ENCODE measurements at places on chromosomes 6 and 20. TPM values are rescaled to one million over a fixed set of nuclear protein-coding genes. Genes with fewer than 3 reads are reported as not detected.

DNA sequence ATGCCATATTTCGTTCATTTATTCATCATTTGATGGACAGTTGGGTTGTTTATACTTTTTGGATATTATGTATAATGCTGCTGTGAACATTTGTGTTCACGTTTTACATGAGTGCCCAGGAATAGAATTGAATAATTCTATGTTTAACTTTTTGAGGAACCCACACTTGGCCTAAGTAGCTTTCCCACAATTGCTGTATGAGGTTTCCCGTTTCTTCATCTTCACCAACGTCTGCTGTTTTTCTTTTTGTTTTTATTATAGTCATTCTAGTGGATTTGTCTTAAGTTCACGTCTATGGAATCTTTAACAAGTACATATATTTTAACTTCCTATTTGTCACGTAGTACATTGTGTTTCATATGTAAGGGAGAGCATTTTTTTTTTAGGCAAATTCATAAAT, 110.3 kb downstream of the JARID2 start:
- DNase-seq: no peak
- H3K4me1 ChIP-seq: no peaks in the 10 kb centered on the region
- H3K27me3 ChIP-seq: no peaks in the 10 kb centered on the region
- H3K27ac ChIP-seq: no peak overlapping the region
- no peaks in the 10 kb centered on the region for H3K36me3 ChIP-seq

DNA sequence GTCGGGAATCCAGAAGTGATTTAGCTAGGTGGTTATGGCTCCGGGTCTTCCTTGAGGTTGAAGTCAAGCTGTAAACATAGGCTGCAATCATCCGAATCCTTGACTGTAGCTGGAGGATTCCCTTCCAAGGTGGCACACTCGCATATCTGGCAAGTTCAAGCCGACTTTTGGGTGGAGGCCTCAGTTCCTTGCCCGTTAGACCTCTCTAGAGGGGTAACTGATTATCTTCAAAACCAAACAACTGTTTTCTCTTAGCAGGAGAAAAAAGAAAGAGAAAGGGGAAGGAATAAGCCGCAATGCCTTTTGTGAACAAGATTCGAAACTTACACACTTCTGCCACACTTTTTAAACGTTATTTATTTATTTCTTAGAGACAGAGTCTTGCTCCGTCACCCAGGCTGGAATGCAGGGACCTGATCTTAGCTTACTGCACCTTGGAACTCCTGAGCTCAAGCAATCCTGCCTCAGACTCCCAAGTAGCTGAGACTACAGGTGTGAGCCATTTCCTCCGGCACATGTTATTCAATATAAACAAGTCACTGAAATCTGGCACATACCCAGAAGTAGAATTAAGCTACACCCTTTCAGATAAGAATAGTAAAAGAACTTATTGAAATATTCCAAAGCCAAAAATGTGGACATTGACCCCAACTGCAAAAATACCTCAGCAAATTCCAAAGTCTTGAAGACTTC, 76.3 kb downstream of the HFE start:
- H3K27me3 ChIP-seq: no peaks in the 10 kb centered on the region
- no peaks in the 10 kb centered on the region for H3K36me3 ChIP-seq
- no peak for DNase-seq
- no peaks in the 10 kb centered on the region for H3K4me1 ChIP-seq
- no peak overlapping the region for H3K4me3 ChIP-seq
- no peak overlapping the region for H3K27ac ChIP-seq

DNA sequence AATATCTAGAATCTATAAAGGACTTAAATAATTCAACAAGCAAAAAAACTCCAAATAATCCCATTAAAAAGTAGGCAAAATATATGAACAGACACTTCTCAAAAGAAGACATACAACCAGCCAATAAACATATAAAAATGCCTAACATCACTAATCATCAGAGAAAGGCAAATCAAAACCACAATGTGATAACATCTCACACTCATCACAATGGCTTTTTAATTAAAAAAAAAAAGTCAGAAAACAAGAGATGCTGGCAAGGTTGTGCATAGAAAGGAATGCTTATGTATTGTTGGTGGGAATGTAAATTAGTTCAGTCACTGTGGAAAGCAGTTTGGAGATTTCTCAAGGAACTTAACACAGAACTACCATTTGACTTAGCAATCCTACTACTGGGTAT, 979.6 kb upstream of the MAP3K7 start:
- no peaks in the 10 kb centered on the region for H3K4me1 ChIP-seq
- no peak overlapping the region for H3K4me3 ChIP-seq
- H3K27me3 ChIP-seq: no peaks in the 10 kb centered on the region

DNA sequence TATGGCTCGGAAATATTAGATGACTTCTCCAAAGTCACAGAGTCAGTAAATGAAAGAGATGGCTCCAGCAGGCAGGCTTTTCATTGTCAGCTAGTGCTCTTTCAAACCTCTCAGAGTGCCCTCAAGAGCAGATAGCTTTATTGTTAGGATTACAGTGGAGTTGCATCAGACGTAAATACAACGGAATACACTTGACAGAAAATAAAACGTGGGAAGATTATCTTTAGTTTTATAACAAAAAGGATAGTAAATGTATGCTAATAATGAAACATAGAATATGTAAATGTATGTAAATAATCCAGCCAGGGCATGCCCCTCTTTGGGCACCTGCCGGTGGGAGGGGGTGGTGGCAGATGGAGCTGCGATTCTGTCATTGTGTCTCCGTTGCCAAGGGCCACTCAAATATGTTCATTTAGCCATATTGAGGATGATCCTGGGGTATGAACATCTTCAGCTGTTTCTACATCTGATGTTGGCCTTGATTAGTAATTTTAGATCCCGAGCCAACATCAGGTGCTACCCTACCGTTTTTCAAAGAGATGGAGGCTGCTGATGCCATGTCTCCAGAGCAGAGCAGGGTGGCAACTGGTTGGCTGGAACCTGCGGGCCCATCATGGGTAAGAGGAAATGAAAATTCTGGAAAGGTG, 358.3 kb upstream of the SULF2 start:
- no peaks in the 10 kb centered on the region for H3K27me3 ChIP-seq
- DNase-seq: no peak
- no peaks in the 10 kb centered on the region for H3K36me3 ChIP-seq
- no peak overlapping the region for H3K4me3 ChIP-seq
- H3K4me1 ChIP-seq: no peaks in the 10 kb centered on the region

DNA sequence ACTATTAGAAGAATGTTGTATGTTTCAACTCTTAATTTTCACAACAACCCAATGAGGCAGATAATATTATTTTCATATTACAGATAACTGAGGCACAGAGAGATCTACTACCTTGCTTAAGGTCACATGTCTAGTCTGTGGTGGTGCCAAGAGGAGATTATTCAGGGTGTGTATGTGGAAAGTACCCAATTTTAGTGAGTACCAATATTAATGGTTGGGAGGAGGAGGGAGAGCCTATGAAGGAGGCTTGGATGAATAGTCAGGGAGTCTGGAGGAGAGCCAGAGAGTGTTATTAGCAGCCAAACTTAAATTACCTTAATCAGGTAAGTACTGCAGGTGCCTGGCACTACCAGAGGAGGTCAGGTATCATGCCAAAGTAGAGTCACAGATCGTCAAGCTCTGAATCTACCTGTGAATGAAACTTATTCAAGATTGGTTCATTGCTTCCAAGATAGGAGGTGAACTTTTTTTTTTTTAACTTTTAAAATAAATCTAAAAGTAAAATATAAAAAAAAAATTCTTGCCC, 10.9 kb upstream of the CALHM6 start:
- no peaks in the 10 kb centered on the region for H3K4me1 ChIP-seq
- no peak for DNase-seq

DNA sequence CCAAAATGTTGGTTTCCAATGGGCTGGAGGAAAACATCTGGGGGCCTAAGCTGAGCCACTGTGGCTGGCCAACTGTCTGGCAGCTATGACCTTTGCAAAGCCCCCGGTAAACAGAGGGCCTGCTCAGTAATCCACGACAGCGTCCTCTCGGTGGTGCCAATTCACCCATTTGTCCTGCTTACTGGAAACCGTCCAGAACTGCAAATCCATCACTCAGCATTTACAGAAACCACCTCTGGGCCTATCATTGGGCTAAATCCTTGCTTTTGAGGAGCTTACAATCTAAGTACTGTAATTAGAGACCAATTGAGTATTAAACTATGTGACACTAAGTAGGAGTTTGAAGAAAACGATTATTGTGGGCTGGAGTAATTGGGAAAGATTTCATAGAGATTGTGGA, 31.0 kb downstream of the ADAT2 start:
- no peaks in the 10 kb centered on the region for H3K27me3 ChIP-seq
- H3K4me3 ChIP-seq: no peak overlapping the region
- no peaks in the 10 kb centered on the region for H3K4me1 ChIP-seq
- DNase-seq: no peak

DNA sequence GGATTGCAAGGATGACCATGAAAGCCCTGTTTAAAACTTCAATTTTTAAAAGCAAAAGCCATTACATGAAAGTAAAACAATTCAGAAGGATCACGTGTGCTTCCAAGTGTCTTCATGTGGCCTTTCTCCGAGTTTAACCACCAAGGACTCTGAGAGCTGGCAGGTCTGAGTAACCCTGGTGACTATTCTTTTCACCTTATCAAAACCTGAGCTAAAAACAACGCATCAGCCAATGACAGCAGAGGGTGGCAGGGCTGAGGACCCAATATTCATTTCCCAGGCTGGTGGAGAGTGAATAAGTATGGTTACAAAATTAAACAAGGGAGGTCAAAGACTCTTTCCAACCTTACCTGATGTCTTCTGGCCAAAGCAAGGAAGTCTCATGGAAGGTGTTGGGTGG, 46.7 kb downstream of the DNAAF9 start:
- no peak overlapping the region for H3K27ac ChIP-seq
- no peak overlapping the region for H3K4me3 ChIP-seq
- no peak for DNase-seq
- H3K4me1 ChIP-seq: no peaks in the 10 kb centered on the region

GRCh38 chr6:123117145-123117908, 121.3 kb downstream of the CLVS2 start:
- H3K4me1 ChIP-seq: no peaks in the 10 kb centered on the region
- H3K36me3 ChIP-seq: no peaks in the 10 kb centered on the region
- DNase-seq: no peak
- no peak overlapping the region for H3K27ac ChIP-seq

DNA sequence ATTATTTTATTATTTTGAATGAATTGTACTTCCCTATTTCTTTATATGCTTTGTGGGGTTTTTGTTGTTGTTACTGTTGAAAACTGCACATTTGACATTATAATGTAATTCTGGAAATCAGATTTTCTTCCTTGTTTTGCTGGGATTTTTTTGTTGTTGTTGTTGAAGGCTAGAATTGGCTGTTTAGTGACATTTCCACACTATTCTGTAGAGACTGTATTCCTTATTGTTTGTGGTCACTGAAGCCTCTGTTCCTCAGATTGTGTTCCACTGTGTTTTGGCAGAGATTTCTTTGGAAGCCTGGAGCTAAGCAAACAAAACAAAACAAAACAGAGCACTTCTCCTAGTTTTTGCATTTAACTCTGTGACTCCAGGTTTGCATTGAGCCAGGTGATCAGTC, 52.9 kb downstream of the CDYL start:
- no peaks in the 10 kb centered on the region for H3K27me3 ChIP-seq
- no peaks in the 10 kb centered on the region for H3K4me1 ChIP-seq
- DNase-seq: no peak
- no peak overlapping the region for H3K4me3 ChIP-seq

- H3K27me3 ChIP-seq: no peaks in the 10 kb centered on the region
- H3K27ac ChIP-seq: no peak overlapping the region
- H3K4me1 ChIP-seq: peaks cover 1% of the 10 kb centered on the region
- no peak overlapping the region for H3K4me3 ChIP-seq
These were observed 85.0 kb upstream of the LOC128125822 start for GRCh38 chr6:63487103-63487813.

- no peaks in the 10 kb centered on the region for H3K4me1 ChIP-seq
- H3K36me3 ChIP-seq: no peaks in the 10 kb centered on the region
- no peak overlapping the region for H3K27ac ChIP-seq
- no peak overlapping the region for H3K4me3 ChIP-seq
- H3K27me3 ChIP-seq: no peaks in the 10 kb centered on the region
These were observed 159.8 kb downstream of the PREX1 start for GRCh38 chr20:48667889-48668413.

DNA sequence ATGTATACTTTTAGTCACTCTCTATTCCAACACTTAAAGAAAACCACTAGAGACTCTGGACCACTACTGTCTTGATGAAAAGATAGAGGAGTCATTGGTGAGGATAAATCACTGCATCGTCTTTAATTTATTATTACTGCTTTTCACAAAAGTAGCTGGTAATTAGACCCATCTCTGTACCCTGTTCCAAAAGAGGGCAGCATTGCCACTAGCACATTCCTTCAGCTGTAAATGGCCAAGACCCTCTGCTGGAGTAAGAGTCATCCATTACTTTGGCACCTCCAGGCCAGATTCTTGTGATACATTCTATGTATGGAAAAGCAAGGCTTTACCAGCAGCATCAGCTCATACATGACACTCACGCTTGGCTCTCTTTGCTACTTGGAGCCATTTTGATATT, 49.5 kb upstream of the PREP start:
- H3K27me3 ChIP-seq: no peaks in the 10 kb centered on the region
- no peak overlapping the region for H3K27ac ChIP-seq
- H3K4me1 ChIP-seq: no peaks in the 10 kb centered on the region
- no peak overlapping the region for H3K4me3 ChIP-seq

GRCh38 chr6:30231067-30231466, 17.9 kb upstream of the TRIM26 start:
- H3K4me3 ChIP-seq: no peak overlapping the region
- no peaks in the 10 kb centered on the region for H3K27me3 ChIP-seq
- no peak for DNase-seq

GRCh38 chr6:39341352-39341751, 18.9 kb upstream of the KCNK16 start:
- H3K36me3 ChIP-seq: no peaks in the 10 kb centered on the region
- no peaks in the 10 kb centered on the region for H3K27me3 ChIP-seq
- no peak overlapping the region for H3K27ac ChIP-seq
- H3K4me3 ChIP-seq: no peak overlapping the region
- H3K4me1 ChIP-seq: no peaks in the 10 kb centered on the region
- DNase-seq: no peak

- H3K4me3 ChIP-seq: no peak overlapping the region
- no peak overlapping the region for H3K27ac ChIP-seq
- H3K4me1 ChIP-seq: peaks cover 7% of the 10 kb centered on the region
- no peaks in the 10 kb centered on the region for H3K27me3 ChIP-seq
- H3K36me3 ChIP-seq: no peaks in the 10 kb centered on the region
- DNase-seq: no peak
These were observed 1.6 kb upstream of the SERPINB1 start for GRCh38 chr6:2843138-2843740.

DNA sequence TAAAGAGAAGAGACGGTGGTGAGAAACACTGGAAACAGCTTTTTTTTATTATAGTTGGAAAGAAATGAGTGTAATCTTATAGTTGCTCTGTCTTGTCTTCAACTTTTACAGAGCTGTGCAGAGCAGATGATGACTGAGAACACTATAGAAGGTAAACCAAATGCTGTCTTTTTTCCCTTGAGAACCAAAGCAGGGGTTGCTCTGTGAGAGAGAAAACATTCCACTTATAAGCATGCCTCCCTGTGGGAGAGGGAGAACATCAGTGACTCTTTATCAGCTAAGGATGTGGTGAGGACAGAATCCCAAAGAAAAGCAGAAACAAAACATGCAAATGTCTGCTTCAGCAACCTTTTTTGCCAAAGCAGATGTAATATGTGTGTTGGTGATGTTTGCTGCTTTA, 179.3 kb upstream of the HDDC2 start:
- no peaks in the 10 kb centered on the region for H3K36me3 ChIP-seq
- DNase-seq: no peak
- H3K27me3 ChIP-seq: no peaks in the 10 kb centered on the region
- no peaks in the 10 kb centered on the region for H3K4me1 ChIP-seq
- H3K27ac ChIP-seq: no peak overlapping the region

The TREML4 gene
- total RNA-seq: not detected

The KIAA1755 gene
- 10.8 TPM for total RNA-seq

The SLC35D3 gene
- not detected for total RNA-seq

The MACROD2 gene
- total RNA-seq: 19.4 TPM
